ENCODE measurements at places on chromosomes 7 and 10.
A peak's percentile ranks its signal among the peaks of the same experiment; 100 is the strongest.

DNA sequence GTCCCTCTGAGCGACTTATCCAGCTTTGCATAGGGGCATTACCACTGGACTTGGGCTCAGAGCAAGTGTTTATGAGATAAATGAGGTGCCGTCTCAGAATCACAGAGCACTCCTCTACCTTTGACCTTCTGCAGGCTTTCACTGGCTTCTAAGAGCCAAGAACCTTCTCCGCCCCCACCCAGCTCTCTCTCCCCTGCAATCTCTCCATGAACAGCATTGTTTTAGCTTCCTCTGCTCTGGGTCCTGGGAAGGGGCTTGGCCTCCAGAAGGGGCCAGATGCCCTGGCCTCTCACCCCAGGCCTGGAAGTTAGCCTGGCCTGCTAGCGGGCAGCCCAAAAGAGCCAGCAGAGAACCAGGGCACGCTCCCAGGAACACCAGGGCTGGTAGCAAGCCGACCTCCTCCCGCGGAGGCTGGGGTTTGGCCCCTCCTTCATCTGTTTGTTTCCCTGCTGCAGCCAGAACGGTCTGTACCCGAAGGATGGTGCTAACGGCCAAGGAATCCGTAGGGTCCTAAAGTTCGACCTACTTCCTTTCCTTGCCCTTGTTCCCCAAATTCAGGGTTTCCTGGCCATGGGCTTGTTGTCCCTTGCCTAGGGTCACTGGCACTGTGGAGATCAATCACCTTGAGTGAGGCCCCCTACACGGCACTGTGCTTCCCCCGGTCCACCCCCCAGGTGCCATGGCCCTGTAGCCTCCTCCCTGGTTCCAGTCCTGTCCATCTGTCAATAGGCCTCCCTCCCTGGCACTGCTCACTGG, 18.7 kb upstream of the DDIT4 start:
- no peak for DNase-seq

DNA sequence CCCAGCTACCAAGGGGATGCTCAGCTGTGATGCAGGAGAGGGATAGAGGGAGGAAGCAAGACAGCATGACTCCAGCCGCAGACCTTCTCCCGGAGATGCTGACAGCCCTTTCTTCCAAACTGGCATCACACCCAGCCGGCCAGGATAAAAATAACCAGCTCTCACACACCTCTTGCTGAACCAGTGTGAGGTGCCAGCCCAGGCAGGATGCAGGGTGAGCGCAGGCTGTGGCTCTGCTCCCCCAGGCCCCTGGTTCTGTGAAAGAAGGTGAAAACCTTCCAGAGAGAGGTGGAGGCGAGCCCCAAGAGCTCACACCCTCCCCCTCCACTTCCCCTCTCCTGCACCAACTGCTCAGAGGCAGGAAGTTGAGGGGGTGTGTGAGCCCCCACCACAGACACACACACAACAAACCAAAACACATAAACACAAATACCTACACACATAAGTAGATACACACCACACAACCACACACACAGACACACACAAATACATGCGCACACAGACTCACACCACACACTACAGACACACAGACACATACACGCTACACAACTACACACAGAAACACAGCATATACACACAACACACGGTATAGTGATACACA, 4.0 kb downstream of the GPR15LG start:
- DNase-seq: peak; percentile 1

DNA sequence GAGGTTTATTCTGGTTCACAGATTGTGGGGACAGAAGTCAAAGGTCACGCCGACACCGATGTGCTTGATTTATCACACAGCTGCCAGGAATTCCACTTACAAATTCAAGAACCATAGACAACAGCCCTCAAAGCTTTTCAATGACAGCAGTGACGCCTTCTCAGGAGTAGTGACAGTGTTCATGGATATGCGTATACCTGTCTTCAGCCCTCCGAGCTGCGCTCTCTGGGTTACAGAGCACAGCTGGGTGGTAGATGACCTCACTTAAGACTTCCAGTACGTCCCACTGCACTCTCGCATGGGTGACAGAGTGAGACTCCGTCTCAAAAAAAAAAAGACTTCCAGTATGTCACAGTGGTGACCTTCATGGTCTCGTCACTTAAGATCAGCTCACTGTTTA, 108.5 kb downstream of the TCERG1L start:
- DNase-seq: no peak

DNA sequence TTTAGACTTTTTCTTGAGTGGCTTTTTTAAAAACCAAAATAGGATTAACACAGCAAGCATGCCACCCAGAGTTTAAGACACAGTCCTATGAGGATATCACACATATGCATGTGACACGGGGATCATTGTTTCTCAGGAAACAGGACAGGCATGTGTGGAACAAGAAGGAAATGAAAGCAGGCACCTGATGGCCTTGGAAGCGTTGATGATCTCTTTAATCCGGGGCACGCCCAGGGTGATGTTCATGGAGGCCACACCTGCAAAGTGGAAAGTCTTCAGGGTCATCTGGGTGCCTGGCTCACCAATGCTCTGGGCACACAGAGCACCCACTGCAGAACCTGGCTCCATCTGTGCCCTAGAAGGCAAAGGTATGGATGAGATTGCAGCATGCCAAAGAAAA, 44.3 kb downstream of the POLR3A start:
- DNase-seq: no peak

DNA sequence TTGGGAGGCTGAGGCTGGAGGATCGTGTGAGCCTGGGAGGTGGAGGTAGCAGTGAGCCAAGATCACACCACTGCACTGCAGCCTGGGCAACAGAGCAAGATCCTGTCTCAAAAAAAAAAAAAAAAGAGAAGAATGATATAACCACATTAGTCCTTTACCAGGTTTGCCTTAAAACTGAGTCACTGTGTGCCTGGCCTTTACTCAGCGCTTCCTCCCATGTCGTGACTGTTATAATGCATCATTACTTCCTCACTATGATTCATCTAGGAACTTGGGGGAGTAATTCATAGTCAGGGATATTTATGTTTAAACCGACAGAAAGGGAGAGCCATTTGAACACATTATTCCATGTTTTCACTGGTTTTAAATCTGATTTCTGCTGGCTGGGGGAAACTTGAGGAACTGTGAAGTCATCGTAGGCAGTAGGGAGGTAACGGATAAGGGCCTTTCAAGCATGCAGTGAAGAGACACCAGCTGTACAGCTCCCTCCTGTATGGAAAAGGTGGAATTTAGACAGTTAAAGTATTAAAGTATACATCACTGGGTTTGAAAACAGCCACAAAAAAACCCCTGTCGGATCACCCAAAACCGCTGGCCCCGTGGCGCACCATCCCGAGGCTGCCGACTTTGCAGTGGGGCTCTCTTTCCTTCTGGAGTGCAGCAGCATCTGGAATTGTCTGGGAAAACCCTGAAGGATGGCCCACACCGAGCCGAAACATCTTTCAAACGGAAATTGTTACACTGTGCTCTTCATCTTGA, 119.8 kb downstream of the NKX6-2 start:
- no peak for DNase-seq

GRCh38 chr10:15817409-15818046, 42.8 kb downstream of the MINDY3 start:
- no peak for DNase-seq

- no peak for DNase-seq
Measured at GRCh38 chr10:84706875-84707274, 378.5 kb downstream of the CCSER2 start.

DNA sequence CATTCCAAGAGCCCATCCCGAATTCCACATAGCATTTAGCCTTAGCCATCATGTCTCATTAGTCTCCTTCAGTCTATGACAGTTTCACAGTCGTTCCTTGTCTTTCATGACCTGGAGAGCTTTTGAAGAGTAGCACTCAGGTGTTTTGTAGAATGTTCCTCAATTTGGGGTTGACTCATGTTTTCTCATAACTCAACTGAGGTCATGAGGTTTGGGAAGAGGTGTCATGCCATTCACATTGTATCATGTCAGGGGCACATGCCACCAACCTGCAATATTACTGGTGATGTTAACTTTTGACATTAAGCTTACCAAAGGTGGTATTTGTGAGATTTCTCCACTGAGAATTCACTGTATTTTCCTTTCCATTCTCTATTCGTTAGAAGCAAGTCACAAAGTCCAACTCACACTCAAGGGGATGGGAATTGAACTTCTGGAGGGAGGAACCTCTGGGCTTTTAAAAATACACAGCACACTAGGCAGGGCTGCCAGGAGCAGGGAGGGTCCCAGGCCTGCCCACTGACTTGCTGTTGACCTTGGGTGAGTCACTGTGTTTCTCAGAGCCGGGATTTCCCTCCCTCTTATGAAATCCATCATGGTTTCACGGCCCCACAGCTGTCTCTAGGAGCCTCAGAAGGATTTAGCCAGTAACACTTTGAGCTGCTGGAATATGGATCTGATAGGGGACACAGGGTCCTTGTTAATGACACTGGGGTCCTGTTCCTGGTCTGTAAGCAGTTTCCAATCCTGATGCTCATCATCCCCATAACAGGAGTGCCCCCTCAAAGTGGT, 74.4 kb upstream of the TCF7L2 start:
- DNase-seq: no peak

- no peak for DNase-seq
Measured at GRCh38 chr7:102122026-102122425, 164.6 kb upstream of the SH2B2 start.

DNA sequence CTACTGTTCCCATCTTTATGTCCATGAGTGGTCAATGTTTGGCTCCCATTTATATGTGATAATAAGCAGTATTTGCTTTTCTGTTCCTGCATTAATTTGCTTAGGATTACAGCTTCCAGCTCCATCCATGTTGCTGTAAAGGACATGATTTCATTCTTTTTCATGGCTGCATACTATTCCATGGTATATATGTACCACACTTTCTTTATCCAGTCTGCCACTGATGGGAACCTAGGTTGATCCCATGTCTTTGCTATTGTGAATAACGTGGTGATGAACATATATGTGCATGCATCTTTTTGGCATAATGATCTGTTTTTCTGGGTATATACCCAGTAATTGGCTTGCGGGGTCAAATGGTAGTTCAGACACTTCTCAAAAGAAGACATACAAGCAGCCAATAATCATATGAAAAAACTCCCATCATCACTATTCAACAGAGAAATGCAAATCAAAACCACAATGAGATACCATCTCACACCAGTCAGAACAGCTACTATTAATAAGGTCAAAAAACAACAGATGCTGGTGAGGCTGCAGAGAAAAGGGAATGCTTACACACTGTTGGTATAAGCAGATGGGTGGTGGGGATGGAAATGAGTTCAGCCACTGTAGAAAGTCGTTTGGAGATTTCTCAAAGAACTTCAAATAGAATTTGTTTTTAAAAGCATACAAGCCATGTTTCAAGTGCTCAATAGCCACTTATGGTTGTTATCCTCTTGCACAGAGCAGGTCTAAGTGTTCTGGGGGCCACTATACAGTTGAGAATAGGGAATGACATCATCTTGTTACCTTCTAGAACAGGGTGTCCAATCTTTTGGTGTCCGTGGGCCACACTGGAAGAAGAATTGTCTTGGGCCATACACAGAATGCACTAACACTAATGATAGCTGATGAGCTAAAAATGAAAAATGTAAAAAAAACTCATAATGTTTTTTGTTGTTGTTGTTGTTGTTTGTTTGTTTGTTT, 23.2 kb upstream of the SDK1 start:
- no peak for DNase-seq

GRCh38 chr7:154530136-154530535, 472.8 kb downstream of the PAXIP1 start:
- DNase-seq: no peak

DNA sequence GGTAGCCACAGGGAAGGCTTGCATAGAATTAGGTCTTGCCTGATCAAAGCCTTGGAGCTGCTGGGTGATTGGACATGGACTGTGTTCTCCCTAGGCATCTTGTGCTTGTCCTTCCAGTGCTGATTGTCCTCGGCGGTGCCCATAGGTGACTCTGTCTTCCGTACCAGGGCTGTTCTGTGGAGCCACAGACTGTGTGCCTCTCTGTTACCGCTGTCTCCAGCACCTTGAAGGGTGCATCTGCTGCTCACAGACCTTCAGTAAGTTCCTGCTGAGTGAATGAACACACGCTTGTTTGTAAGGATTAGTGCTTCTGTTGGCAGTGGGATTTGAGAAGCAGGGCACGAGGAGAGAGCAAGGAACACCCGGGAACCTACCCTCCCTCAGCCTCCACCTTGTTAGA, 116.7 kb downstream of the CELF2 start:
- no peak for DNase-seq

GRCh38 chr7:45889367-45890067, 1.2 kb downstream of the IGFBP1 start:
- DNase-seq: no peak

DNA sequence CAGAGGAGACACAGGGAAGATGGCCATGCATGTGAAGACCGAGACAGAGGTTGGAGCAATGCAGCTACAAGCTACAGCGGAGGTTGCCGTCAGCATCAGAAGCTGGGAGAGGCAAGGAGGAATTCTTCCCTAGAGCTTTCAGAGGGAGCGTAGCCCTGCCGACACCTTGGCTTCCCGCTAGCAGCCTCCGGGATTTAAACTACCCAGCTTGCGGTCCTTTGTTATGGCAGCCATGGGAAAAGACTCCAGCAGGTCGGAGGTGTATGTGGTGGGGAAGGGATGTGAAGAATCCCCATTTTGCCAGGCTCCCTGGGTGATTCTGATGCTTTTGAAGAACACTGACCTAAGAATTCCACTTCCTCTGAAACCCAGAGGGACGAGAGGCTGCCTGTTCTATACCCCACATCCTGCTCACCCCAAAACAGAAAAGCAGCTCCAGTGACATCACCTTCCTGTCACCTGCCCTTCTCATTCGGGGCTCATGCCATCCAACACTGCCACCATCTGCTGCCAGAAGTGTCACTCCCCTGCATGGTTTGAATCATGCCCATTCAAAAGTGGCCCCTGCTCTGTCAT, 3.3 kb upstream of the SEPHS1 start:
- no peak for DNase-seq

- no peak for DNase-seq
Measured at GRCh38 chr7:124191030-124191429, 158.2 kb upstream of the TMEM229A start.

- DNase-seq: peak; percentile 19
Measured at GRCh38 chr10:14838582-14839304, 637 bp downstream of the HSPA14 start.

DNA sequence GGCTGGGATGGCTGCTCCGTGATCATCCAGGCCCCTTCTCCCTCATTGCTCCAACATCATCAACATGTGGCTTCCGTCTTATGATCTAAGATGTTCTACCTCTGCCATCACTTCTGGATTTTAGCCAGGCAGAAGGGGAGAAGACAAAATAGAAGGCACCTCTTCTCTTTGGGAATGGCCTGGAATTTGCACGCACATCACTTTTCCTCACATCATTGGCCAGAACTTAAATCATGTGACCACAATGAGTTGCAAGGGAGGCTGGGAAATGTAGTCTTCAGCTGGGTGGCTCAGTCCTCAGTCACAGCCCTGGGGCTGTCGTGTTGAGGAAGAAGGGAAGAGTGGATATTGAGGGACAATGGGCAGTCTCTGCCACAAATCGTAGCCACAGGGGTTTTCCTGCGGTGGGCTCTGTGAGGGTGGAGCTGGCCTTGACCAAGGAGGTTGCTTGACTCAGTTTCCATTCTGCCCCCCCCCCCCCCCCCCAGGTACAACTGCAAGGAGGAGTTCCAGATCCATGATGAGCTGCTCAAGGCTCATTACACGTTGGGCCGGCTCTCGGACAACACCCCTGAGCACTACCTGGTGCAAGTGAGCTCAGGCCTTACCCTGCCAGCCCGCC, 50.3 kb downstream of the PALD1 start:
- DNase-seq: no peak
